Renal cortical epithelial cell (primary cell): ENCODE measurements at places on chromosomes 5 and 9. TPM values are rescaled to one million over a fixed set of nuclear protein-coding genes. Genes with fewer than 3 reads are reported as not detected.

The CARD6 gene
- 7.0 and 10.8 TPM in 2 replicates for total RNA-seq

GRCh38 chr9:124139001-124139400 lies 118.7 kb upstream of the NEK6 start:
- peak; percentile 65 for DNase-seq

- no peak for DNase-seq
These were observed 149.6 kb upstream of the ELL2 start for GRCh38 chr5:96111080-96111756.

The PTTG1 gene
- total RNA-seq = 19.9 and 107 TPM in 2 replicates

- DNase-seq = no peak
These were observed 9.7 kb upstream of the TGFBI start for GRCh38 chr5:136018814-136019783.

DNA sequence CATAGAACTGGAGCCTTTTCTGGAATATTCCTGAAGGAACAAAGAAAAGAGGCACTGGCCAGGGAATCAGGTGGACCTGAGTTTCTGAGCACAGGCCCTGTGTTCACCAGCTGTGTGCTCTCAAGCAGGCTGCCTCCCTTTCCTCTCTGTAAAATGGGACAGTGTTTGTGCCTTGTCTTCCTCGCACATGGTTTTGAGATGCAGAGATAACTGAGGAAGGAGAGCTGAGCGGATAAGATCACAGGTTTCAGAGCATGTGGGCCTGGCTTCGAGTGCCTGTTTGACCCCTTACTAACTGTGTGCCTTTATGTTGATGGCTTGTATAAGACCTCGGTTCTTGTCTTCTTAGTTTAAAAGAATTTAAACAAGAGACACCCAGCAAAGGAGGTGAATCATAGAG lies 46.2 kb upstream of the HAND1 start:
- DNase-seq = no peak

- DNase-seq = peak; percentile 74
These were observed 60.9 kb downstream of the SLC12A2 start for GRCh38 chr5:128144491-128144890.

DNA sequence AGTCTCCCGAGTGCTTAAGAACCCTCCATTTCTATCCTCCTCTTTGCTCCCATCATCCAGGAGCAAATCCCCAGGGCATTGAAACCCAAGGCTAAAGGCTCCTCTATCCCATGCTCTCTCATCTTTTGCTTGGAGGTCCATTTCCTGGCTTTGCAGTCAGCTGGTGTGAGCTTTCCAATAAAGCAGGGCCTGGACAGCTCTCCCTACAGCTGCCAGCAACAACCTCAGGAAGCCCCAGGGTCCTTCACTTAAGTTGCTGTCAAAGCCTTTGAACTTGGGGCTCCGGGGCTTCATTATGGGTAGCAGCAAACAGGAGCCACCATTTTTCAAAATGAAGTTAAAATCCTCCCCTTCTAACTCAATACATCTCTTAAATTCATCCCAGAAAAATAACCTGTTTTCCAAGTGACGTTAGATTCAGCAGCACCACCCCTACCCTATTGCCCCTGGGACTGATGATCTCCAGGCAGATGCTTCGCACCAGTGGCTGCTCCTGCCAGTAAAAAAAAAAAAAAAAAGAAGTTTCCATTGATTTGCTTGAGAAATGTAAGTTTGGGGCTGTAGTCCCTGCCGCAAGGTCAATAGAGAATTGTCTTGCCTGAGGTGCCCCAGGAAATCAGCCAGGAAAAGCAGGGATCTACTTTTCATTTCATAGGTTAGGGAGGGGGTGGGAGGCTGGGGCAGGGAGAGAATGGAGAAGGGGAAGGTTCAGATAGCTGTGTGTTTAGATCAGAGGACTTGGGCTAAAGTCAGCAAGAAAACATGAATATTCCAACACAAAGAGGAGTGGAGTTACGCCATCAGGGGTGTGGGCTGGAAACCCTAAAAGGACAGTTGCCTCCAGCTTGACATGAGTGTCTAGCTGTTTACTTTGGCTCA lies 83.8 kb upstream of the IL6ST start:
- peak; percentile 44 for DNase-seq

The CLTA gene
- total RNA-seq = 391 and 514 TPM in 2 replicates

GRCh38 chr9:13284011-13284410 lies 4.5 kb upstream of the MPDZ start:
- no peak for DNase-seq

DNA sequence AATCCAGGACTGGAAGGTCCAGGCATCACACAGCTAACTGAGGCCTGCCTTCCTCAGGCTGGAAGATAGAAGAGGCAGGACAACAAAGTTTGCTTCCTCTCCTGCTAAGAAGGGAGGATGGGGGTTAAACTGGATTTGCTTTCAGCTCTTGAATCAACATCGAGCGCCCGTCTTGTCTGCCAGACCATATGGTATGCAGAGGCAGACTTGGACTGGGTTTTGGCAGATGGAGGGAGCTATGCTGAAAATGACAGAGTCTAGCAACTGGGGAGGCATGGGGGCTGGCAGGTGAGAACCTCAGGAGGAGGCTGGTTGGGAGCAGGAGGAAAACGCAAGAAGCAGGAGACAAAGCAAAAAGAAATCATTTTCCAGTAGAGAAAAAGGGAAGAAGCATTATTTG lies 289.5 kb upstream of the IL12B start:
- no peak for DNase-seq

DNA sequence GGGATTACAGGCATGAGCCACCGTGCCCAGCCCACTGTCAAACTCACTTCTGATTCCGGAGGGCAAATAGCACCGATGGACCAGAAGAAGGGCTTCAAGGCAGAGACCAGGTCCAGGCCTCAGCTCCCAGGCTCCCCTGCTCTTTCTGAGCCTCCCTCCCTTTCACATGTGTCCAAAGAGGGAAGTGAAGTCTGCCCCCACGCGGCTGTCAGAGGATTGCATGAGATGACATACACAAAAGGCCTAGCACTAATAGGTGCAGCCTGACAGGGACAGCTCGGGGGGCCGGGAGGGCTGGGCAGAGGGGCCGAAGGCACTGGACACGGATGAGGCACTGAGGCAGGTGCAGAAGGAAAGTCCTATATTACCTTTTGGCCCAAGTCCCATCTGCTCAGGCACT lies 16.1 kb downstream of the FBP1 start:
- DNase-seq = no peak

DNA sequence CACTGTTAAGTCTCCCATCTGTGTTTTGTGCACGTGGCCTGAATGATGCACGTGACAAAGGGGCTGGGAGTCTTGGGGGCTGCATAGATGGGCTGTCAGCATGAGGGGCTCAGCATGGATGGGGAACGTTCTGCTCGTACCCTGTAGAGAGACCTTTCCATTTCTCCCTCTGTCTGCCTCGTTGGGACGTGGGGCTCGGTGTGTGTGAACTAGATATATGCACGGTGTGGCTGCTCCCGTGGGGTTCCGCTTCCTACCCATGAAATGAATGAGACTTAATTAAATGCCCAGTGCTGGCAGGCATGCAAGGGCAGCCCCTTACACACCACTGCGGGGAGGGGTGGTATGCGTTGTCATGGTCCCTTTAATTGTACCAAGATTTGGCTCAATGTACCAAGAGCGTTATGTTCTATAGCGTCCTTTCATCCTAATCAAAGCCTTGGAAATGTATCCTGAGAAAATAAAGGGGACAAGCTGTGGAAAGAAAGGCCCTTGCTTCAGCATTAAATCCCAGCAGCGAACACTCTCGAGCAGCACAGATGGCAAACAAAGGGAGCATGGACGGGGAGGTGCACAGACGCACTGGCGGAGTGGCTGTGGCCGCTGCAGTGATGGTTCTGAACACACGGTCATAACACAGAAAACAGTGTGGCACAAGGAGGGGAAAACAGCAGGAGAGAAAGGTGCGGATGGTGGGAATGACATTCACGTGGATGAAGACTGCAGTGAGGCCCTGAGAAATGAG lies 66.8 kb downstream of the RASGEF1C start:
- no peak for DNase-seq

The PCDHGB4 gene
- 4.9 and 12.5 TPM in 2 replicates for total RNA-seq

The SMARCA2 gene
- 41.5 and 186 TPM in 2 replicates for total RNA-seq

GRCh38 chr5:93676704-93677103 lies 64.7 kb downstream of the POU5F2 start:
- no peak for DNase-seq

DNA sequence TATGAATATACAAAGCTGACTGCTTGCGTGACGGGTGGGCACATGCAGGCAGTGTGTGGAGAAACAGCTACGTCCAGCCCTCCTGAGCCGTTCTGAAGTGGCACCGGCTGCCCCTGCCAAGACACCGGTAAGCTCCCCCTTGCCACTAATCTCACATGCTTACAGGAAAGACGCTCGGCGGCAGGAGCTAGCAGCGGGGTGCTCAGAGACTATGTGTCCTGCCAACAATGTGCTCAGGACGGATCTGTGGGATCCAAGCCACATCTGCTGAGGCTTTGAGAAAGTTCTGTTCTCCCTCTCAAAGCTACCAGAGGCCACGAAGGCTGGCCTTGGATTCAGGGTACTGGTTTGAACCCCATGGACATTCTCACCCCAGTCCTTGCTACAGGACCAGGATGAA lies 157.2 kb upstream of the PHYKPL start:
- no peak for DNase-seq

- no peak for DNase-seq
These were observed 201.3 kb downstream of the HSPA4 start for GRCh38 chr5:133253070-133253469.

GRCh38 chr9:82081496-82081895 lies 92.9 kb downstream of the SPATA31D1 start:
- no peak for DNase-seq

The TNFSF8 gene
- total RNA-seq = not detected in 2 replicates

- DNase-seq = no peak
These were observed 46.6 kb downstream of the PPIP5K2 start for GRCh38 chr5:103166706-103167105.

The NPDC1 gene
- 7.1 and 21.6 TPM in 2 replicates for total RNA-seq

DNA sequence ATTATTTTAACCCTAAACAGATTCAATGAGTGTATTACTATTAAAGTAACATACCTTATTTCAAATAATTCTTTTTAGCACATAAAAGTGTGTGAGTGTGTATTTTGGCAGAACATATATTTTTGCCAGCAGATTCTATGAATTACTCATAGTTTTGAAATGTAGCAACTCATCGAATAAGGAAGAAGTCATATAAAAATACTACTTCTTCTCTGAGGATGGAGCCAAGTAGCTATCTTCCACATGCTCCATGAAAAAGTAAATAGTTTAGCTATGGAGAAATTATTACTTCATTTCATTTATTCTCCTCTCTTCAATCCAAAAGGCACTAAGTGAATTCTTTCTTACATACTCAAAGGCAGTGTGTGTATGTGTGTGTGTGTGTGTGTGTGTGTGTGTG lies 1090.4 kb upstream of the CDH6 start:
- DNase-seq = no peak

DNA sequence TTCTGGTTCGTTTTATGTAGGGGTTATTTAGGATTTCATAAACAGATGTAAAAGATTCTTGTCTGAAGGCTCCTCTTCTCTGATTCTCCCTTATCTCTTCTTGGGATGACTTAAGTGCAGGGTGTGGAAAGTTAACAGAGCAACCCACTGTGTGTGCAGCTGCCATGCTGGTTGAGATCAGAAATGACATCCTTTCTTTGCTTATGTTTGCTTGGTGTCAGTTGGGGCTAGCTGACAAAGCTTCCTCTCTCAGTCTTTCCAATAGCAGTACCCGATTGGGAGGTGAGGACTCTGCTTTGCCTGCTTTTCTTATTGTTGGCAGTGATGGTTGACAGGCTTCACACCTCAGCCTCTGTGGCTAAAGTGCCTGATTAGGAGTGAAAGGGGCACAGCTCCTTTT lies 26.5 kb downstream of the OGN start:
- no peak for DNase-seq

DNA sequence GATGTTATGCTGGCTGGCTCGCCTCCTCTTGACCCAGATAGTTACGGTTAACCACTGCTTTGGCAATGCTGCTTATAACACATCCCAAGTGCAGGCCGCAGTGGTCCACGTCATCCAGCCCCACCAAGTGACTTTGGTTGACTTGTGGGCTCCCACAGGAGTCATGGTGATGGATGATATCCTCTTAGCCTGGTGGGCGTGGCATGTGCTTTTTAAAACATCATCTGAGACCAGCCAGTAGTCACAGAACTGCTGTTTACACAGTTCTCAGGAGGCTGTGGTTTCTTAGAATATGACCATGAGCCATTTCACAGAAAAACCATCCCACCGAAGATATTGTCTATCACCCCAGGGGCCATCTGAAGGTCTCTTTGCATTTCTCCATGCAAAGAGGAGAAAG lies 216.9 kb downstream of the SH3GL2 start:
- DNase-seq = no peak

GRCh38 chr5:42059291-42059690 lies 134.2 kb downstream of the FBXO4 start:
- peak; percentile 22 for DNase-seq

- no peak for DNase-seq
These were observed 247.5 kb downstream of the GABRB2 start for GRCh38 chr5:161299053-161299452.

The UNC5A gene
- total RNA-seq = 0.69 and 2.2 TPM in 2 replicates

The MED10 gene
- 7.3 and 12.9 TPM in 2 replicates for total RNA-seq

DNA sequence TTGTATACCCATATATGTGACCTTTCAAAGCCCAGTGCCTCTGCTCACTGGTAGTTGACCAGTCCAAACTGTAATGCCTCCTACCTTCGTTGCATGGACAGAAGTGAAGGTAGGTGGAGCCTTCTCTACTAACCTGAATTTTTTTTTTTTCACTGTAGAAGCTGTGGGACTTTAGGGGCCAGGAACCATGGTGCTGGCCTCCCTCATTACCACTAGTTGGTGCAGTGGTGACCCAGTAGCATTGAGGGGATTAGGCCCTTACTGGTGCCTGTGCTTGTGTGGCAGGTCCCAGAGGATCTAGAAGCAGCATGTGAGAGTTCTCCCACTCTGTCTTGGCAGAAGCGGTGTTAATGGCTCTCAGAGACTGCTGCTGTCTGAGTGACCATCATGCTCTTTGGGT lies 2.3 kb downstream of the RALGPS1 start:
- DNase-seq = no peak

The ALDH1A1 gene
- total RNA-seq = 7.3 and 164 TPM in 2 replicates

GRCh38 chr5:161663431-161663830 lies 22.1 kb upstream of the GABRA6 start:
- DNase-seq = no peak

The MARCOL gene
- not detected in 2 replicates for total RNA-seq

- DNase-seq = peak; percentile 66
These were observed 6.0 kb downstream of the UGCG start for GRCh38 chr9:111902391-111903139.

DNA sequence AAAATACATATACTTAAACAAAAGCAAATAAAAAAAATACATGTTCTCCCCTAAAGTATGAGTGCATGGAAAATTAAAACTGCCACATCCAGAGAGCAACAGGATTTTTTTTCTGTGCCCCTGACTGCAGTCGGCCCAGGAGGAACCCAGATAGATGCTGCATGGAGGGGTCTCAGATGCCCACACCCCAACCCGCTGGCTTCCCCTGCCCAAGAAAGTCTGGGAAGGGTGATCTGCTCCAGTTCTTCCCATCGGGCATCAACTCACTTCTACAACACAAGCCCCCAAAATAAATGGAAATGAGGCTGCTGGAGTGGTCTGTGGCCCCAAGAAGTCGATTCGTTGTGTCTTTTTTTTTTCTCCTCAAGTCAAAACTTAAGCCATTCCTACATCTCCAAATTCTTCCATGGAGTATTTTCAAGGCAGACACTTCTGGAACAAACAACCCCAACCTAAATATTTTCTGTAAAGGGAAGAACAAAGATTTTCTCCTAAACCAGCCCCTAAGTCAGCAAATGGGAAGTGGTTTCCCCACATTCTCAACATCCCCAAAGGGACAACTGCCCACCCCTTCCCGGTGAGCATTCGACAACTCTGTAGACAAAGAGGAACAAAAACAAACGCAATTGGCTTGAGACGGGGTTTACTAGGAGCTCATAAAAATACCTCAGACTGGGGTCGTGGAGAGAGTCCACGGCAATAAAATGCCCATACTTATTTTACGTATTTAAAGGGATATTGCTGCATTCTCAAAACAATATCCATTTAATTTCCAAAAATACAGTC lies 46.7 kb downstream of the ROR2 start:
- DNase-seq = no peak
